Activated CD4-positive, alpha-beta T cell treated with anti-CD3 and anti-CD28 coated beads, Interleukin-2, amount 50 U/mL, for 16 hours (primary cell): ENCODE measurements at places on chromosomes 6 and 20.

DNA sequence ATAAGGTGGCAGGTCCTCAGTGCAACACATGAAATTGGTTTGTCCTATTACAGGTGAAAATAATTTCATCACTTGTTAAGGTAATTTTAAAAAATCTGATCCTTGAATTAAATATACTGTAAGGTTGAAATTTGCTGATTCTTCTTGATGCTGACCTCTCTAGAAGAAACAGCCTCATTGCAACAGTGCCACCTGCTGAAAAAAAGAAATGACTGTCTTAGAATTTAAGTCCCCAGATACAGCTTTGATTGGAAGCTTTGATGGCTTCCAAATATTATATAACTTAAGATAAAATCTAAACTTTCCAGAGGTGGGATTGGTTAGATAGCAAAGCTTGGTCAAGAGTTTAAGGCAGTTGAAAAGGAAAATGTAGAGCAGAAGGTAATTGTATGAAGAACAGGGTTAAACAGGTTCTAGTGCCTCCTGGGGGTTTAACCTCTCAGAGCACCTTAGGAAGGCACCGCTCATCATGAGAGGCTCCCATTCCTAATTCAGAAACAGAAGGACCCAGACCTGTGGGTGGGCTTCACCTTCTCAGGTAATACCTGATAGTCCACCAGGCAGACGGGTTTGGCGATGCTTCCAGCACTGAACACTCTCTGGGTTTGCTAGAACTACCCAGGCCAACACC, 401.0 kb downstream of the PAX1 start:
- no peak for DNase-seq

GRCh38 chr6:121733234-121733633, 297.8 kb downstream of the GJA1 start:
- no peak for DNase-seq

DNA sequence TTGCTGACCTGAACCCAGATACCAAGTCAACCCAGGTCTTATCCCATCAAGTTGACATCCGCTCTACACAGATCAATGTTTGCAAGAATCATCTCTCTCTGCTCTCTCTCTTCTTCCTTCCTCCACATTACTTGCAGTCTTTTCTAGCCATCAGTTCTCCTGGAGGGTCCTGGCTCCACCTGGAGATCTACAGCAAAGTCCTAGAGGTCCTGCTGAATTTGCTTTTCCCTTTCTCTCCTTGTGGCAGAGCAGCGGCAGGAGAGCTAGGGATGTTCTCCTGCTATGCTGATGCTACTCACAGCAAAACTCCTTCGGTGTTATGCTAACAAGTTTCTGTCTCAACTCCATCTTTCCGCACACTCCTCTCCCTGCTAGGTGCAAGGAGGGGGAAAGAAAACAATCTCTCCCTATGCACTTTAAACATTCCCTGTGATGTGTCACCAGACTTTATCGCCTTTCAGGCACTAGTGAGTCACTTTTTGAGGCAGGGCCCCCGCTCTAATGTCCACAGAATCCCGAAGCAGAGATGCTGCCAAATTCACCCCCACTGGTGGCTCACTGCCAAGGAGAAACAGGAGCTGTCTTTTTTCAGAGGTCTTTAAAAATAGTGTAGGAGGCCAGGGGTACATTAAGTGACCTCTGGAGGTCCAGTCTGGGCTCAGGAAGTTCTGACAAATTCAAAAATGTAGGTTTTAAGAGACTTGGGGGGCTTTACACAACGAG, 62.6 kb downstream of the FAM50B start:
- DNase-seq = no peak

DNA sequence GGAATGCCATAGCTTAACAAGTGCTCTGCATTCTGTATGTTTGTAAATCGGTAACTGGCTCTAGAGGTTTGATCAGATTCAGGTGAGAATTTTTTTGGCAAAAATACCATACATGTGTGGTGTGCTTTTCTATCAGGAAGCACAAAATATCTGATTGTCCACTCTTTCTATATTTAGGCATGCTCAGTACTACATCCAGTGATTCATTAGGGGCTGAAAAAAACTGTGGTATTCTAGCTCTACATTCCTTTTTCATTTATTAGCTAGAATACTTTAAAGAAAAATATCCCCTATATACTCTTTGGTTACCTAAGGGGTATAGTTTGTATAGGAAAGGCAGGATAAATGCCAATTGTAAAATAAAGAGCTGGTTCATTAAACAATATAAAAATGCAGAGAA, 10.6 kb upstream of the ELOVL2 start:
- DNase-seq = no peak

- DNase-seq = no peak
These were observed 248.3 kb downstream of the DHX35 start for GRCh38 chr20:39210341-39211036.

DNA sequence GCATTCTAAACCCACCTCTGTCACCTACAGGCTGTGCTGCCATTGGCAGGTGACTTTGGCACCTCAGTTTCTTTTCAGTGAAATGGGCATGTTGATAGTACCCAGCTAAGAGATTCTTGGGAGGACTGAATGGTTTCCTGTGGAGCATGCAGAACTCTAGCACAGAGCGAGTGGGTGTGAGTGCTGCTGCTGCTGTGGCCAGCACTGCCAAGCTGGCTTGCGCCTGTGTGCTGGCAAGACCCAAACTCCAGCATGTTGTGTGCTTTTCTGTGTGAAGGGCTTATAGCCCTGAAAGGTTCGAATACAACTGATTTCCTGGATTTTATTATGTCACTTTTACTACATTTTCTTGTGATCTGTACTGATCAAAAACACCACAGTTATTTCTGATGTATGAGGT, 78.1 kb upstream of the KIF25 start:
- DNase-seq = no peak

- DNase-seq = no peak
These were observed 301.0 kb upstream of the SLC35B3 start for GRCh38 chr6:8736156-8736895.

DNA sequence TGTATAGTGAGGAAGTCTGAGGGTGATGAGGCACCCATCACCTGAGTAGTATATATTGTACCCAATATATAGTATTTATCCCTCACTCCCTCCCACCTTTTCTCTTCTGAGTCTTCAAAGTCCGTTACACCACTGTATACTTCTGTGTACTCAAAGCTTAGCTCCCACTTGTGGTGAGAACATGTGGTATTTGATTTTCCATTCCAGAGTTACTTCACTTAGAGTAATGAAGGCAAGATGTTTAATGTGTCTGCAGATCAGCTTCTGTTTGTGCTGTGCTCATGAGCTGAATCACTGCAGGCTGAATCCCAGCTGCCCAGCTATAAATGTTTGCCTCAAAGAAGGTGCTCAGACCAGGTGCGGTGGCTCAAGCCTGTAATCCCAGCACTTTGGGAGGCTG, 139.3 kb upstream of the FOXA2 start:
- DNase-seq = no peak

- no peak for DNase-seq
These were observed 20.3 kb downstream of the BCKDHB start for GRCh38 chr6:80126657-80127345.

- no peak for DNase-seq
These were observed 127.2 kb downstream of the F13A1 start for GRCh38 chr6:6193221-6193745.

GRCh38 chr6:11830105-11830504, 51.5 kb upstream of the ADTRP start:
- DNase-seq = no peak

GRCh38 chr6:41272591-41273240, 13.8 kb downstream of the TREM1 start:
- DNase-seq = no peak

DNA sequence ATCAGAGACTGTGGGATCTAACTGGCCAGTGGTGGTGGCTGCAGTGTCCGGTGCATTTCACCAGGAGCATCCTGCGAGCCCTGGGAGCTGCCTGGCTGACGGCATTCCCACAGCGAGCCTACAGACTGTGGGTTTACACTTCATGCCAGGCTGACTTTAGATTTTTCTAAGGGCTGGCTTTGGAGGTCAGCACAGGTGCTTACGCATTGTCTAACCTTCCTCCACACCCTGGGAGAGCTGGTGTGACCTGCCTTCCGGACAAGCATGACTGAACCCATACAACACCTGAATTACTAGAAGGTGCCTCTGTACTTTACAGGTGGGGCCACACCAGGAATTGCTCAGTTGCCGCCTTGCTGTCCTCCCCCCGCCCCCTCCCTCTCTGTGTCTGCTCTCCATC, 96.2 kb downstream of the RREB1 start:
- DNase-seq = no peak

DNA sequence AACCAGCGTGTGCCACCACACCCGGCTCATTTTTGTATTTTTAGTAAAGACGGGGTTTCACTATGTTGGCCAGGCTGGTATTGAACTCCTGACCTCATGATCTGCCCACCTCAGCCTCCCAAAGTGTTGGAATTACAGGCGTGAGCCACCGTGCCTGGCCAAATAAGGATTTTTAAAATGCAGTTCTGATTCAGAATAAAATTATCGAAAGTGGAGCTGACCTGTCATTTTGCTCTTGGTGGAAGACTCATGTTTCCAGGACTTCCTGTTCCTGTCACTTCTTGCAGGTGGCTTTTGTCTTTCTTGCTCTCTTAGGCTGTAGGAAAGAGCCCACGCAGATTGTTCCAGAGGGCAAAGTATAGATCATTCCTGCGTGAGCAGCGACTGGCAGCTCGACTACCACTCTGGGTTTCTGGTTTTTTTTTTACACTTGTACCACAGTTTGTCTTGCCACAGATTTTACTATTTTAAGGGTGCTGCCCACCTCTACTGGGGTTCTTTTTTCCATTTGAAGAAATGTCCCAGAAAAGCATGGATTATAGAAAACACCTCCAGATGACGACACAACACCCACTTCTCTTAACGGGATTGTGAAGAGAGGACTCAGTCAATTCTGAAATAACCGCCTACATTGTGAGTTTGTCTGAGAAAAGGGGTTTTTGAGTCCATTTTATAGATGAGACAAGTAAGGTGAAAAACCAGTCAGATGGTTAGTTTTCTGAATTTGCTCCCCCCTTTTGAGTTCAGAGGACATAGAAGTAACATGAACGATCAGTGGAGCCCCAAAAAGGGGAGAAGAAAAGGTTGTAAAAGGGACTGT, 7.5 kb downstream of the JARID2 start:
- peak; percentile 63 for DNase-seq
